ENCODE measurements at places on chromosomes 5 and 9.
A peak's percentile ranks its signal among the peaks of the same experiment; 100 is the strongest.

- no peak for DNase-seq
Observed at GRCh38 chr5:40277161-40277906, 402.4 kb upstream of the PTGER4 start.

- DNase-seq: no peak
Observed at GRCh38 chr9:78122631-78123030, 91.0 kb upstream of the GNAQ start.

GRCh38 chr5:127656825-127657224 lies 7.9 kb downstream of the CTXN3 start:
- no peak for DNase-seq

- no peak for DNase-seq
Observed at GRCh38 chr5:173974688-173975239, 14.2 kb upstream of the C5orf47 start.

- DNase-seq: no peak
Observed at GRCh38 chr5:90437663-90438062, 28.1 kb upstream of the CETN3 start.

DNA sequence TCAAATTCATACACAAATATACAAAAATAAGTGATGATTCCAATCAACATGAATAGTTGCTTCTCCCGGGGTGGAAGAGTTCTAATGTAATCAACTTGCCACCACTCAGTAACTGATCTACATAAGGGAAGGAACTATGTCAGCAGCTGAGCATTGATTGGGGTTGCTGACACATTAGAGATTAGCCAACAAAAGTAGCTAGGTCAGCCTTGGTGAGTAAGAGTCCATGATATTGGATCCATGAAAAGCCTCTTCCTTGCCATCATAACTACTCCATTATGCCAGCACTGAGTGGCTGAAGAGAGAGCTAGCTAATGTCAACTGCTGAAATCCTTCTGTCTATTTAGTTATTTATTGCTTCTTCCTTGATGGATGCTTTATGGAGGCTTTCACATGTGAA lies 309.8 kb downstream of the NFIB start:
- DNase-seq: no peak

DNA sequence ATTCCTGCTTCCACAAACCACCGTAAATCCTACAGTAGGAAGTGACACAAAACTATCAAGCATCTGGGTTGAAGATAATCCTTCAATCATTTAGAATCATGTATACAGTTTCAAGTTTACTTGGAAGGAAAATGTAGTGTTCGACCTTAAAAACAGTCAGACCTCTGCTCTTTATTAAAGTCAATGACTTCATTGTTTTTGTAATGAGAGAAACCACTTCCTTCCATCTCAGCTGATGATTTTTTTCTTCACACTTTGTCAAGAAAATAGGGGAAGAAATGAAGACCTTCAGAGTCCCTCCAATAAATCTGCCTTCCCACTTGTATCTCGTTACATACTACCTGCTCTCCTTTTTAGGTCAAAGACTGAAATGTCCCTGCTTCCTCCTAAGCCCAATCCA lies 30.1 kb downstream of the TUSC1 start:
- DNase-seq: no peak

DNA sequence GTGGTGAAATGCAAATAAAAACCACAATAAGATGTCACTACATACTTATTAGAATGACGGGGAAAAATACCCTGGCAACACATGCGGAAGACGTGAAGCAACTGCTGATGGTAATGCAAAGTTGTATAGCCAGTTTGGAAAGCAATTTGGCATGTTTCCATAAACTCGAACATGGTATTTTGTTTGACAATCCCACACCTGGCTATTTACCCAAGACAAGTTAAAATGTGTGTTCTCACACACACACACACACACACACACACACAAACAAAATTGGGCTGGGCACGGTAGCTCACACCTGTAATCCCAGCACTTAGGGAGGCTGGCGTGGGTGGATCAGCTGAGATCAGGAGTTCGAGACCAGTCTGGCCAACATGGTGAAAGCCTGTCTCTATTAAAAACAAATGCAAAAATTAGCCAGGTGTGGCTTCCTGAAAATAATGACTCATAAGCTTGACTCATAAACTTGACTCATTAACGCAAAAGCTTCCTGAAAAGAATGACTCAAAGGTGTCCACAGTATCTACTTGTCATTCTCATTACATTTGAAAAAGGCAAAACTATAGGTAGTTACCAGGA lies 456.5 kb downstream of the CDH18 start:
- no peak for DNase-seq

- peak; percentile 17 for DNase-seq
Observed at GRCh38 chr5:150175536-150175935, 9.0 kb downstream of the CDX1 start.

DNA sequence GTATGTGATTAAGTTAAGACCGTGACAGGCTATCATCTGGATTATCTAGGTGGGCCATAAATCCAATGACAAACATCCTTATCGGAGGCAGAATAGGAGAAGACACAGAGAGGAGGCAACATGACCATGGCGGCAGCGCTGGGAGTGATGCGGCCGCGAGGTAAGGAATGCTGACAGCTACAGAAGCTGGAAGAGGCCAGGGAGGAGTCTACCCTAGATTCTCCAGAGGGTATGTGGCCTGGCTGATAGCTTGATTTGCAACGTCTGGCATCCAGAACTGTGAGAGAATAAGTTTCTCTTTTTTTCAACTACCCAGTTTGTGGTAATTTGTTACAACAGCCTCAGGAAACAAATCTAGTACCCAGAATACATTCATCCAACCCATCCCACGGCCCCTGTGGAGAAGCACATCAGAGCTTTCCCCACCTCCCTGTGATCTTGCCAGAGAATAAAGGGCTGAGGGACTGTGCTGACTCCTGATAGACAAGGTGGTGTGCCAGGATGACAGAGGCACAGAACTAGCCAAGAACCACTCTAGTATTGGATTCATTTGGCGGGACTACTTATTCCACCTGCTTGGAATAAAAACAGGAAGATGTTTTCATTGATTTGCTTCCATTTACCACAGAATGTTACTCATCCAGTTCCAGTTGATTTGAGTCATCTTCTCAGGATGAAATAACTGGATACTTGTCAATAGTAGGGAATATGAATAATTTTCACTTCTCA lies 187.4 kb downstream of the MAN2A1 start:
- DNase-seq: no peak

- DNase-seq: no peak
Observed at GRCh38 chr5:152556784-152557183, 151.7 kb upstream of the NMUR2 start.

- no peak for DNase-seq
Observed at GRCh38 chr5:150297934-150298595, 4.6 kb downstream of the ARSI start.

DNA sequence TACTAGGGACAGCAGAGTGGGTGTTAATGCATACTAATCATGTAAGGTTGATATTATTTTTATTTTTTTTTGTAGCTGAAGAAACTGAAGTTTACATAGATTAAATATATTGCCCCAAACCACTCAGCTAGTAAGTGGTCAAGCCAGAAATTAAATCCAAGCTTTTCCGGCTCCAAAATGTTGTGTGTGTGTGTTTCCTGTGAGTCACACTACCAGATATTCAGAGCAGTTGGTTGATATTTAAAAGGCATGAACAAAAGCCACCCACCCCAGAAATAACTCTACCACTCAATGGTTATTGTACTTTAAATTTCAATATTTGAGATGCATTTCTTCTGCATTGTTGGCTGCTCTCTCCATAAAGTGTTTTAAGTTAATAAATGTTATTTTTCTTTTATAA lies 29.5 kb downstream of the KCNN2 start:
- DNase-seq: no peak

DNA sequence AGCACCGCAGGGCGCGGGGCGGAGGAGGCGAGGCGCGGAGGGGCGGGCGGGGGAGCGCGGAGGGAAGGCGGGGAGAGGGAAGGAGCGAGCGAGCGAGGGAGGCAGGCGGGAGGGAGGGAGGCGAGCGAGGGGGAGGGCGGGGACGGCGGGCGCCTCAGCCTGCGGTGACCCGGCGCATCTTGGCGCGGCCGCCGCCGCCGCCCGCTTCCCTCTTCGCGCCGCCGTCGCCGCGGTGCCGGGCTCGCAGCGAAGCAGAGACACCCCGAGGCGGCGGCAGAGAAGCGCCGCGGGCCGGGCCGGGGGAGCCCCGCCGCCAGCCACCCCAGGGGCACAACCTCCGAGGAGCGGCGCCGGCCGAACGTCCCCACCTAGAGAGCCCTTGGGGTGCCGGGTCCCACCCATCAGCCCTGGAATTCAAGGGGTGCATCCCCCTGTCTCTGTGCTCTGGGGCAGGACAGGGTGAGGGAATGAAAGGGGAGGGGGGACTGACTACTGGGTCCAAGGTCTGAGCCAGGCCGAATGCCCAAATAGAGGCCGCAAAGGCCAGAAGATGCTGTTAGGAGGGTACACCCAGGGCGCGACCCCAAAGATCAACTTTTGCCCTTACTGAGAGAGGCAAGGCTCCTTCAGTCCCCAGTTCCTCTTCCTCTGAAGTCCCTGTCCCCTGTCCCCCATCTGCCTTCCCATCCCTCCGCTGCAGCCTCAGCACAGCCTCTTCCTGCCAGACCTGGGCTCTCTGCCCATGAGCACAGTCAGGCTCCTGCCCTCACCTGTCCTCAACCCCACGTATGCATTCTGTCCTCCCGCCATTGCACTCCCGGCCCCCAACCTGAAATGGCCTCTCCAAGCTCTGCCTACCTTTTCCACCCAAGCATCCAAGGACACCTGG lies at the start of gene ADAMTS2:
Gene ADAMTS2, minus strand, starts transcription at position 29 of the 889 bp plus-strand sequence. CDS start 133 bp downstream, outside the sequence.
- DNase-seq: peak; percentile 60

DNA sequence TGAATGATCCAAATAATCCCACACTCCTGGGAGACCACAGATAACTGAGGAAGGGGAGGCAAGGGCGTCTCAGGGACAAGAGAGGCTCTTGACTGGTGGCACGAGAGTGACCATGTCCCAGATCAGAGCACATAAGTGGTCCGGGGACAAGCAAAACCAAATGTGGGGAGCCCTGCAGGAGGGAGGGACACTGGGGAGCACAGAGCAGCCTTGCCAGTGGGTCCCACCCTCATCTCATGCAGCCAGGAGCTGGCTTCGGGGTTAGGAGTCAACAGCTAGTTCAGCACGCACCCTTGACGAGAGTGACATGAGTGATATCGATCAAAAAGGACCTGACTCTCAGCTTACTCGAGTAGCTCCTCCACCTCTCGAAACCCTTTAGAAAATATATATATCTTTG lies 16.5 kb upstream of the UBE2QL1 start:
- no peak for DNase-seq

DNA sequence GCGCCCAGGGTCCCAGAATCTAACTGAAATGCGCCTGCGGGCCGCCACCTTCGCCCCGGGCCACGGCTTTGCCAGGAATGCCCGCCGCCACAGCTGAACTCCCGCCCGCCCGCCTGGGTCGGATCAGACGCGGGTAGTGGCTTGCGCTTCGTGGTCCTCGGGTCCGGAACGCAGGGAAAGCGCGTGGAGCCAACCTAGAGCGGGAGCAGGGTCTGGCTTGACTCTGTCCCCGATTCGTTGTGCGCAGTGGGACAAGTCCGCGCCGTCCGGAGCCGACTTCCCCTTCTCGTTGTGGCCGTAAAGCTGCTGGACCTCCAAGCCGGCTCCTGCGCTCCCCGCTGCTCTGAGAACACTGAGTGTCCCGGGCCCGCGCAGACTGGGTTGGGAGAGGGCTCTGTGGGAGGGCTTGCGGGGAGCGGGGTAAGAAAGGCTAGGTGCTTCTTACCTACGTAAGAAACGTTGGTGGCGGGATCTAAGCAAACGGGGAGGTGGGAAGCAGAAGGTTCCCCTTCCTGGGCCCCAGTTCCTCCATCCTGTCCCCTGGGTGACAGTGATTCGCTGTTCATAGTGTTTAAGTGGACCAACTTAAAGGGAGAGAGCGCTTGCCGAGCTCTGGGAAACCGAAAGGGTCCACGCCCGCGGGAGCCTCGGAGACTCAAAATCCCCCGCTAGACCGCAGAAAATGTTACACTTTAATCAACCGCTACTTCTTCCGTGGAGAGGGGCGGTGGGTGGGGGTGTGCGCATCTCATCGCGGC lies 4.4 kb upstream of the FOXE1 start:
- no peak for DNase-seq

- DNase-seq: no peak
Observed at GRCh38 chr5:93327605-93328004, 253.4 kb downstream of the NR2F1-AS1 start.
